Activated B cell treated with CpG ODN at 0.5 μM for 24 hours (primary cell): ENCODE measurements at places on chromosomes 4 and X. TPM values are rescaled to one million over a fixed set of nuclear protein-coding genes. Genes with fewer than 3 reads are reported as not detected.

GRCh38 chr4:80710748-80711451 lies 319.6 kb upstream of the BMP3 start:
- no peak overlapping the region for H3K27ac ChIP-seq
- DNase-seq, result no peak
- no peaks in the 10 kb centered on the region for H3K4me1 ChIP-seq
- H3K27me3 ChIP-seq, result no peaks in the 10 kb centered on the region

DNA sequence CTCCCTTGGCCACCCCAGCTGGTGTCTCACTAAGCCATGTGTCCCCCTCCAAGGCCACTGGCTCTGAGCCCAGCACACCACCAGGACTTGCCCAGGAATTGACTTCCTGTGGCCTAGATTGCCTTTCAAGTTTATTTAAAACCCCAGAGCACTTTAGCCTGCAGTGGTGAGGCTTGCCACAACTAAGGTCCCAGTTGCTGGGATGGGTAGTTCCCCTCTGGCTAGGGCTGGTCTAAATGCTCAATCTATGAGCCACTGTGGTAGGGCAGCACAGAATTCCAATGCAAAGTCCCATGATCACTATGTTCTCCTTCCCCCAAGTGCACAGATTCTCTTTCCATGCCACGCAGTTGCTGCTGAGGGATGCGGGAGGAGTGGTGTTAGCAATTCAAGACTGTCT lies 61.1 kb upstream of the HCCS start:
- no peak for DNase-seq
- H3K36me3 ChIP-seq, result no peaks in the 10 kb centered on the region
- no peaks in the 10 kb centered on the region for H3K4me1 ChIP-seq
- H3K27me3 ChIP-seq, result no peaks in the 10 kb centered on the region
- H3K27ac ChIP-seq, result no peak overlapping the region
- H3K4me3 ChIP-seq, result no peak overlapping the region

GRCh38 chr4:102392033-102392744 lies 46.9 kb upstream of the SLC39A8 start:
- H3K4me1 ChIP-seq, result peaks cover 13% of the 10 kb centered on the region
- H3K36me3 ChIP-seq, result no peaks in the 10 kb centered on the region
- H3K4me3 ChIP-seq, result no peak overlapping the region

GRCh38 chrX:51860679-51861078 lies 32.7 kb upstream of the MAGED1 start:
- H3K4me3 ChIP-seq, result no peak overlapping the region
- DNase-seq, result no peak
- no peaks in the 10 kb centered on the region for H3K27me3 ChIP-seq
- H3K27ac ChIP-seq, result no peak overlapping the region
- peaks cover 3% of the 10 kb centered on the region for H3K4me1 ChIP-seq

- no peak overlapping the region for H3K27ac ChIP-seq
- no peak for DNase-seq
- peaks cover 9% of the 10 kb centered on the region for H3K4me1 ChIP-seq
Observed at GRCh38 chr4:70654605-70655011, 11.7 kb downstream of the JCHAIN start.

DNA sequence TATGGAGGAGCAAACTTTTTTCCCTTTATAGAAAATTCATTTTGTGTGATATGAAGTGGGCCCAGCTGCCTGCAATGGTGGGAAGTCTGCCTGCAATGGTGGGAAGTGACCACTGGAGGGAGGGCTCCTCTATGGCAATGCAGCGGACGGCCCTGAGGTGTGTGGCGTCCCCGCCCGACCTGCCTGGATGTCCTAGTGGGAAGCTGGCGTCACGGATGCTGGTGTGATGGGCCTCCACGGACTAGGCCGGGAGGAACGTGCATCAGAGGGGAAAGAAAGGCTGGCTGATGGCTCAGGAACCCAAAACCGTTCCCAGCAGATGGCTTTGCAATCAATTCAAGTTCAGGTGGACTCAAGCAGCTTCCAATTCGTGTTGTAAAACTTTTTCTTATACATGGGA lies 177.9 kb downstream of the AFAP1 start:
- no peak overlapping the region for H3K4me3 ChIP-seq
- no peak for DNase-seq
- H3K4me1 ChIP-seq, result peaks cover 3% of the 10 kb centered on the region
- no peak overlapping the region for H3K27ac ChIP-seq
- peaks cover 5% of the 10 kb centered on the region for H3K27me3 ChIP-seq
- H3K36me3 ChIP-seq, result no peaks in the 10 kb centered on the region

GRCh38 chr4:159503236-159504008 lies 400.5 kb downstream of the RAPGEF2 start:
- H3K27me3 ChIP-seq, result peaks cover 4% of the 10 kb centered on the region
- no peaks in the 10 kb centered on the region for H3K4me1 ChIP-seq
- H3K4me3 ChIP-seq, result no peak overlapping the region

DNA sequence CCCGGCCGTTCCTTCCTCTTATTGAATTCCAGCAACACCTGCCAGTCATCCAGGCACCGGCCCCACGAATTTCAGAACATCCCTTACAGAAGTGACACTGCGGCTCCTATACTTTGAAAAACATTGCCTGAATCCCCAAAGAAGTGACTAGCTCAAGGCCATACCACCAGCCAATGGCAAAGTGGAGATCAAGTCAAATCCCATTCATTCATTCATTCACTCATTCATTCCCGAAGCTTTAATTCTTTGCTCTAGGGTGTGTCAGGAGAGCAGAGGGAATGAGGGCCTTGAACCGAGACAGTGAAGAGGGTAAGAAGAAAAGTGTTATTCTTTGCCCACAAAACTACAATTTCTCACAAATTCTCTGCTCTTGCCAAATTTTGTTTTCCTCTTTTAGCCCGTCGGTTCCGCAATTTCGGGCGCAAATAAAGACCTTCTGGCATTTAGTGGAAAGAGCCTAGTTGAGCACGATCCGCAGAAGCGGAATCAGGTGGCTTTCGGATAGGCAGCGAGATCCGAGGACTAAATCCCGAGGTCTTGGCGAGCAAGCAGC lies 824 bp upstream of the HMGB3 start:
- H3K27me3 ChIP-seq, result peaks cover 9% of the 10 kb centered on the region
- H3K36me3 ChIP-seq, result no peaks in the 10 kb centered on the region
- H3K27ac ChIP-seq, result no peak overlapping the region
- peak overlapping the region; percentile 64 for H3K4me3 ChIP-seq
- DNase-seq, result no peak

DNA sequence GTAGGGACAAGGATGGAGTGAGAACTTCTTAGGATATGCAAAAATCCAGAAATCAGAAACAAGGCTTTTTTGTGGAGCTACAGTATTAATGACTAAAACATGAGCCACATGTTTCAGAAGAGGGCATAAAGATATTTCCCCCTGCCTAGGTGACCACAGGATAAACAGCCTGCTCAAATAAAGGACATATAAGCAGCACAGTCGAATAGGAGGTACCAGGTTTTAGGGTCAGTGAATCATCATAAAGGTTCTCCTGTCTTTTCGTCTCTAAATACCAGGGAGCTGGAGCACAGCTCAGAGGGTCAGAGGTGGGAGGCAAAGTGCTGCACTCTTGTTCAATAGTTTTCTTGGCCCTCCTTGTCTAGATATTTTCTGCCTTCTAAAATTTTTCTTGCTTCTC lies 211.9 kb upstream of the HS3ST1 start:
- H3K4me1 ChIP-seq, result no peaks in the 10 kb centered on the region
- no peak for DNase-seq
- peaks cover 5% of the 10 kb centered on the region for H3K27me3 ChIP-seq
- no peaks in the 10 kb centered on the region for H3K36me3 ChIP-seq
- no peak overlapping the region for H3K4me3 ChIP-seq

- DNase-seq, result no peak
- H3K4me3 ChIP-seq, result no peak overlapping the region
- no peaks in the 10 kb centered on the region for H3K27me3 ChIP-seq
- H3K27ac ChIP-seq, result no peak overlapping the region
- no peaks in the 10 kb centered on the region for H3K4me1 ChIP-seq
- H3K36me3 ChIP-seq, result no peaks in the 10 kb centered on the region
Observed at GRCh38 chrX:20547611-20548051, 280.9 kb upstream of the RPS6KA3 start.

DNA sequence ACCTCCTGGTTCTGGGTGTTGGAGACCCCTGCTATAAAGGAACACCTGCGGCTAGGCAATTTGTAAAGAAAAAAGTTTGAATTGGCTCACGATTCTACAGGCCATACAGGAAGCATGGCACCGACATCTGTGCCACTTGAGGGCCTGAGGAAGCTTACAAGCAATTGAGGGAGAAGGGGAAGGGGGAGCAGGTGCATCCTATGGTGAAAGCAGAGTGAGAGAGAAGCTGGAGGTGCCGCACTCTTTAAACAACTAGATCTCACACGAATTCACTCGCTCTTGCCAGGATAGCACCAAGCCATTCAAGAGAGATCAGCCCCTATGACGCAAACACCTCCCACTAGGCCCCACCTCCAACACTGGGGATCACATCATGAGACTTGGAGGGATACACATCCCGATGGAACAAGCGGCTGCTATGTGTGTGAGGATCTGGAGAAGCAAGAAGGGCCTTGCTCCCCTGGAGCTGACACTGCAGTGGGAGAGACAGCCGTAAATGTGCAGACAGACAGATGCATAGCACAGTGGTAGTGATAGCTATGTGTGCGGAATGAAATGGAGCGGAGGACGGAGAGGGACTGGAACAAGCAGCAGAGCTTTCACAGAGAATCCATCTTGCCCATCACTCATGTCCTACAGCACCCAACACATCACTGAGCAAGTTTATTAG lies 60.7 kb upstream of the HELT start:
- peaks cover 12% of the 10 kb centered on the region for H3K27me3 ChIP-seq
- DNase-seq, result no peak
- no peak overlapping the region for H3K4me3 ChIP-seq
- no peaks in the 10 kb centered on the region for H3K36me3 ChIP-seq
- no peaks in the 10 kb centered on the region for H3K4me1 ChIP-seq
- no peak overlapping the region for H3K27ac ChIP-seq

DNA sequence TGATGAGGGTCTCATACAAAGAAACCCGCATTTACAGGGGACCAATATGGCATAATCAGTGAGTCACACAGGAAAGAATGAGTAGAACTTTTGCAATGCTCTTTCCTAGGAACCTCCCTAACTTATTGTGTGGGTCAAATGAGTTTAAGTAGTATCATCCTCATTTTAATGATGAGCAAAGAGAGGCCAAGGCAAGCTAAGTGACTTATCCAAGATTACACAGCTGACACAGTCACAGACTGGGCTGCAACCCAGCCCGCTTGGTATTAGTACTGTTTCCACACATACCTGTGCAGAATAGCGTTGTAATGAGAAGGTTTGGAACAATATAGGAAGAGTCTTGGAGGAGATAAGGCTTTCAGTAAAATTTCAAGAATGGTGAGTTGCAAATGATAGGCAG lies 91.0 kb upstream of the PPP1R2C start:
- peak overlapping the region; percentile 13 for H3K27ac ChIP-seq
- H3K27me3 ChIP-seq, result no peaks in the 10 kb centered on the region
- H3K36me3 ChIP-seq, result no peaks in the 10 kb centered on the region
- no peak for DNase-seq
- H3K4me3 ChIP-seq, result no peak overlapping the region

DNA sequence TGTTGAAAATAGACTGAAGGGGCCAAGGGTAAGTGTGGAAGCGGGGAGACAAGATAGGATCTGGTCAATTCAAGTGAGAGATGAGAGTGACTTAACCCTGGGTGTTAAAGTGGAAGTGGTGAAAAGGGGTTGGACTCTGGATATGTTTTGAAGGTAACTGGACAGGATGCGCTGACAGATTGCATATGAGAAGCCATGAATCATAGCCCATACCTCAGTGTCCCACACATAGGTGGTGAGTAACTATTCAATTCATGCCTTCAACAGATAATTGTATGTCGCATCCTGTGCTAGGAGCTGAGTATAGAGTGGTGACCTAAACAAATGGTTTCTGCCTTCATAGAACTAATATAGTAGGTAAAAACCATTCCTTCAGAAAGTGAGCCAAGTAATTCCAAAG lies 76.7 kb downstream of the KLHL34 start:
- no peak overlapping the region for H3K27ac ChIP-seq
- H3K4me1 ChIP-seq, result no peaks in the 10 kb centered on the region
- H3K4me3 ChIP-seq, result no peak overlapping the region
- peaks cover 13% of the 10 kb centered on the region for H3K36me3 ChIP-seq

DNA sequence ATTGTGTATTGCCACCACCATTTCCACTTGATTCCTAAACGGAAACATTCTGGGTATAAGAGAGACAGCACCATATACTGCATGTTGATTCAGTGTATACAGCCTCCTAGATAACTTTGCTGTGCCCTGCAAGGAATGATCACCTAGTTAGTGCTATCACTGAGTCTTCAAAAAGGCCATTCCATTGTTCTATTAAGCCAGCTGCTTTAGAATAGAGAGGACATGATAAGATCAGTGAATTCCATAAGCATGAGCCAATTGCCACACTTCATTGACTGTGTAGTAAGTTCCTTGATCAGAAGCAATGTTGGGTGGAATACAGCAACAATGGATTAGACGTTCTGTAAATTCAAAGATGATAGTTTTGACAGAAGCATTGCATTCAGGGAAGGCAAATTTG lies 1047.3 kb downstream of the PCDH18 start:
- DNase-seq, result no peak
- H3K27me3 ChIP-seq, result no peaks in the 10 kb centered on the region
- no peak overlapping the region for H3K27ac ChIP-seq
- no peak overlapping the region for H3K4me3 ChIP-seq

The EMD gene
- 68.4 and 70.2 TPM in 2 replicates for total RNA-seq

The USP17L19 gene
- total RNA-seq, result not detected in 2 replicates

The CTAG2 gene
- not detected in 2 replicates for total RNA-seq

The NUP62CL gene
- 1.1 and 1.4 TPM in 2 replicates for total RNA-seq

The SSX4B gene
- not detected in 2 replicates for total RNA-seq

The TMEM150C gene
- not detected in 2 replicates for total RNA-seq

The ADH7 gene
- total RNA-seq, result not detected in 2 replicates

The PNCK gene
- total RNA-seq, result not detected in 2 replicates

The ELK1 gene
- 26.5 and 31.8 TPM in 2 replicates for total RNA-seq

The SNCA gene
- total RNA-seq, result 1.7 and 2.2 TPM in 2 replicates
